ENCODE measurements at places on chromosomes 2 and 18.

- DNase-seq, result no peak
These were observed 111.9 kb upstream of the DTNA start for GRCh38 chr18:34598120-34598635.

- no peak for DNase-seq
These were observed 261.4 kb downstream of the EPHA4 start for GRCh38 chr2:221310730-221311129.

DNA sequence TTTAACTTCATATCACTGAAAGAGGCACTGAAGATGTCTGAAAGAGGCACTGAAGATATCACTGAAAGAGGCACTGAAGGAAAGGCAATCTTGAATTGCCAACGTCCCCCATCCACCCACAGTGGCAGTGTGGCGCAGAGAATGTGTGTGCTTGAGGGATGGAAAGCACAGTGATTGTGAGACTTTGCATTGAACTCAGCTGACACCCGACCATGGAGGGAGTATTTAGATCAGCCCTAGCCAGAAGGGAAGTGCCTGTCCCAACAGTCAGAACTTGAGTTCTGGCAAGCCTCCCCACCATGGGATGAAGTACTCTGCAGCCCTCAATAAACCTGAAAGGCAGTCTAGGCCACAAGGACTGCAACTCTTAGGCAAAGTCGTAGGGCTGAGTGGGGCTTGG is 33.8 kb downstream of the MAP4K3 start:
- no peak for DNase-seq

GRCh38 chr18:9918016-9918680 is 4.3 kb downstream of the VAPA start:
- no peak for DNase-seq

DNA sequence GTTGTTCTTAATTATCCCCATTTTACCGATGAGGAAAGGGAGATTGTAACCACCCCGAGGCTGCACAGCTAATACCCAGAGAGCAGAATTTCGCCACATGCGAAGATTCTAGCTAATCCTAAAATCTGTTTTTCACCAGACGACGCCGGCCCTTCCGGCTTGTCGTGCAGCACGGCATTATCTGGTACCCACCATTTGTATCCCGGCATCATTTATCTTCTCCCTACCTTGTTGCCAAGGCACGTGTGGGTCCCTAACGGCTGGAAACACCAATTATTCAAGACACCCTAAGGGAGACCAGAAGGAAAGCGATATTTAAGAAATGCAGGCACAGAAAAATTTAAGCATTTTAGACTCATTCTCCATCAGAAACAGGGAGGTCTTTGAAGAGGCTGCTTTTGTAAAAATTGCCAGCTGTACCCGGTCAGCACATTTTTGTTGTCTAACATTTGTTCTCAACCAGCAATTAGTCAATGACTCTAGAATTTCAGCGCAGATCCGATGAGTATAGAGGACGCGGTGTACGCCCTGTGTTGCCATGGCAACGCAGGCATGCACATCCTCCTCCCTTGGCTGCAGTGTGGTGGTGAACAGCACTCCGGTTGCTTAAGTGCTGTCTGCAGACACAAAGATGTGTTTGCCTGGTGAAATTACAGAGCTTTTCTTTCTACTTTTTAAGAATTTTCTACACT is 111.6 kb downstream of the AGAP1 start:
- no peak for DNase-seq

GRCh38 chr2:85437488-85438200 is 19.1 kb downstream of the SH2D6 start:
- DNase-seq, result peak; percentile 40

DNA sequence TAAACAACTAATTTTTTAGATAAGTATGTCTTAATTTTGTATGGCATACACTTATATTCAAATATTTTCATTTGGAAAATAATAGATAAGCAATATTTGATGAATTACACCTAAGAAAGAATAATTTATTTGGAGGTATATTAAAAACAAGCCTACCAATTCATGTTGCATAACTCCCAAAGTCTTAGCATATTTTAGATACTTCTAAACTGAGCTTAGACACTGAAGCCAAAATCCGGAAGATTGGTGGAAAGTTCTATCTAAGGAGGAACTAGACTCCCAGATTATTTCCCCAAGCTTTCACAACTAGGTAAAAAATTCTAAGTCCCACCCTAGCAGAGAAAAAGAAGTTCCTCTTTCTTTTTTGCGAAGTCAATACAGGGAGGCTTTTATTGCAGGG is 221.0 kb upstream of the MMADHC start:
- no peak for DNase-seq

- no peak for DNase-seq
These were observed 35.6 kb upstream of the UBE2F start for GRCh38 chr2:237931205-237931721.

- DNase-seq, result no peak
These were observed 20.0 kb upstream of the MTCL1 start for GRCh38 chr18:8685141-8685913.

DNA sequence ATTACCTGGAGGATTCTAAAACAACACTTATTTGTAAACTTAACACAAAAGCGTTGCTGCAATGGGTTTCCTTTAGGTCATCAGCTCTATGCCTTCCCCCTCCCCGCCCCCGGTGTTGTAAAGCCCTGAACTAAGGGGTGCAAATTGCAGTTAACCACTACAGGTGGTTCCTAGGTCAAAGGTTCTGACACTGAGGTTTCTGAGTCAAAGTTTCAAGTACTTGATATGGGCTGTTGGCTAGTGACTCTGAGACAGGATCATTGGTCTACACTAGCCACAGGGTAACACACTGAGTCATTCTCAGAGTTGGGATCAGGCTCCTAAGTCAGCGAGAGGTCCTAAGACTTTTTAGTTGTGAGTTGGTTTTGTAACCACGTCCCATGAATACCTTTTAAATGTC is 15.4 kb downstream of the IL1B start:
- no peak for DNase-seq

DNA sequence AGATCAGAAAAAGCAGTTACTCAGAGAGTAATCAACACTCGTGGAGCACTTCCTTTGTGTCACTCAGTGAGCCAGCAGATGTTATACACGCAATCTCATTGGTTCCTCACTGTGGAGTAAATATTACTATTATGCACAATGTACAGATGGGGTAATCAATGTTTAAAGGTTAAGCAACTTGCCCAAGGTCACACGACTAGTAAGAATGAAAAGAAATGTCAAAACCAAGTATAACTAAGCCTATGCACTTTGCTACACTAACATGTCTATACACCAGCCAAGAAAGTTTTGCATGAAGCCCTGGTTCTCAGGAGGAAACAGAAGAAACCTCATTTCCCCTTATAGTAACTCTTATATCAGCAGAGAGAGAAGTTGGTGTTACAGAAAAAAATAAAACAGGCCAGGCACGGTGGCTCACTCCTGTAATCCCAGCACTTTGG is 5.4 kb downstream of the METTL21A start:
- no peak for DNase-seq

DNA sequence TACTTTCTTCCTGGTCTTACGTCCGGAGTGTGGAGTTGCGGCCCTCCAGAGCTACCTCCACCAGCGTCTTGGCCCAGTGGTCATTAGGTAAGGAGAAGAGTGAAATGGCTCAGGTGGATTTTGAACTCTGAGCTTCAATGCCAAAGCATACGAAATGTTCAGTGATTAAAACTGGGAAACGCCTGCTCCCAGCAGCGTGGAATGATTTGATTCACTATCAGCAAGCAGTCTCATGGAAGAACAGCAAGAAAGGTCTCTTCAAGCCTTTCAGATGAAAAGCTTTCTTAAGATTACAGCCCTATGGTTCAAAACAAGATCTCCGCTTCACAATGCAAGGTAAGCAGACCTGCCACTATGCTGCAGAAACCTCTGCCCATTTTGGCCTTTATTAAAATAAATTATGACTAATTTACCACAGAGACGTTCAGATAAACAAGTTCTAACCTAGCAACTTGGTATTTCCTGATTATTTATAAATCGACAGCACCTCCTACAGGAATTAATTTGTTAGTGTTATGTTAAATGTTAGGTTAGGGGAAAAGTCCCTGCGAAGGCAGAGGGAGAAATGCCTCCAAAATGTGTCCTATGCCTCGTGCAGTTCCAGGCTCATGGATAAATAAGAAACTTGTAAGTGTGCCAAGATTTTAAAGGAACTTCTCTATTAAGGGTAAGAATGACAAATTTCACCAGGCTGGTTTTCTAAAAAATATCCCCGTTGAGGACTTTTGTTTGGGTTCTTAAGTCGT is 10.1 kb downstream of the SP9 start:
- DNase-seq, result no peak

DNA sequence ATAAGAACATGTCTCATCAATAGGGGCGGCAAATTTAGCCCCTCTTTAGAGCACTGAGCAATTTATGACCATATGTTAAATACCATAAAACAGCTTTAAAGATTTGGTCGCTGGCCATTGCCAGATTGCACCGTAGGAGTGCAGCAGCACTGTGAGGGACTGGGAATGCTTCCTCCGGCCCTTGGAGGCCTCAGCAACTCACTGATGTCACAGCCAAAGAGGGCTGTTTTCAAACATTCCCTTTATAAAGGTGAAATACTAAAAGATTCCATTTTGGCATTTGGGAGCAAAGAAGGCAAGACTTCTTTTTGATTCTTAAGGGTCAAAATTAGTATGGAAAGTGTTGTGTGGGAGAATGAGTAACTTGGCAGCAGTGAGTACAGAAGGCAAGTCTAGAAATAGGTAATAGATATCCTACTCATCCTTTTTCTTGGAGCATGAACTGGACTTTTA is 63.7 kb downstream of the BABAM2 start:
- DNase-seq, result no peak

GRCh38 chr2:101820519-101820918 is 123.0 kb downstream of the MAP4K4 start:
- no peak for DNase-seq

- no peak for DNase-seq
These were observed 7.0 kb upstream of the PER2 start for GRCh38 chr2:238295144-238296112.

GRCh38 chr2:17375262-17375661 is 143.0 kb downstream of the RAD51AP2 start:
- DNase-seq, result no peak

DNA sequence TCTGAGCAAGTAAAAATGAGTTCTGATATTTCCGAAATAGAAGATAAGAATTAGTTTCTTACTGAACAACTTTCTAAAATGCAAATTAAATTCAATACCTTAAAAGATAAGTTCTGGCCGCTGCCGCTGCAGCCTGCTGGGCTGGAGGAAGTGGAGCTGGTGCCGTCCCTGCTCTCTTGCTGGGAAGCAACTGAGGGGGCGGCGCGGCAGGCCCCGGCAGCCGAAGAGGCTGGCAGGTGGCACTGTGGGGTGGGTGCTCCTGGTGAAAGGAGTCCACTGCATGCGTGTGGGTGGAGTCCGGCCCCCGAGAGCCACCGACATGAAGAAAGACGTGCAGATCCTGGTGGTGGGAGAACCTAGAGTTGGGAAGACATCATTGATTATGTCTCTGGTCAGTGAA is 89.5 kb upstream of the ZNF519 start:
- no peak for DNase-seq

DNA sequence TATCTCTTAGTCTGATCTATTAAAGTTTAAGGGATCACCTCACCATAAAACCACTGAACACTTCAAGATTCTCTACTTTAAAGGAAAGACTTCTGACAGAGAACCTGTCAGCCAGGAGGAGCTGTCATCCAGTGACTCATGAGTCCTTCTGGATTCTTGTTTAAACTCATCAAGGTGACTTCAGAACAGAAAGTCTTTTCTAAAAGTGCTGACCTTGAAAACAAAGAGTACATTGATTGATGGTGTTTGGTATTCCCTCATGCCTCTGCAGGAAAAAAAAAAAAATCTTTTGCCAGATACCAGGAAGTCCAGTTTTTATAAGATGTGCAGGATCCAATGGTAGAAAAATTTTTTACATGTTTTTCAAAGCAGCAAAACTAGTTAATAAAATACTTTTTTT is 12.3 kb downstream of the DSG2 start:
- no peak for DNase-seq

GRCh38 chr2:134244086-134244485 is 9.8 kb upstream of the MGAT5 start:
- no peak for DNase-seq

GRCh38 chr2:210046851-210047500 is 44.5 kb downstream of the RPE start:
- DNase-seq, result no peak

GRCh38 chr2:136497709-136498108 is 267.6 kb upstream of the THSD7B start:
- DNase-seq, result no peak

DNA sequence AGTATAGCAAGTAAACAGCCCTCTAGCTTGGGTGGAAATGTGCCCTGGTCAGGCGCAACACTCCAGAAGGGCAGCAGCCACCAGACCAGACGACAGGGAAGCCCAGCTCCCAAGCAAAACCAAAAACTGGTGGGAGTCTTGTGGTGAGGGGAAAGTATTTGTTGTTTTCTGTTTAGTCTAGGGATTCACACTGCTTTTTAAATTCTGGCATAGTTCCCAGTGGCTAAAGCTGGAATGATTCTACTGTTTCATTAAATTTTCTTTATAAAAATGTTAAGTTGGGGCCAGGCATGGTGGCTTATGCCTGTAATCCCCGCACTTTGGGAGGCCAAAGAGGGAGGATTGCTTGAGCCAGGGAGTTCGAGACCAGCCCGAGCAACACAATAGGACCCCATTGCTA is 38.5 kb downstream of the MERTK start:
- DNase-seq, result no peak

GRCh38 chr2:240905176-240905781 is 857 bp upstream of the CROCC2 start:
- DNase-seq, result no peak

DNA sequence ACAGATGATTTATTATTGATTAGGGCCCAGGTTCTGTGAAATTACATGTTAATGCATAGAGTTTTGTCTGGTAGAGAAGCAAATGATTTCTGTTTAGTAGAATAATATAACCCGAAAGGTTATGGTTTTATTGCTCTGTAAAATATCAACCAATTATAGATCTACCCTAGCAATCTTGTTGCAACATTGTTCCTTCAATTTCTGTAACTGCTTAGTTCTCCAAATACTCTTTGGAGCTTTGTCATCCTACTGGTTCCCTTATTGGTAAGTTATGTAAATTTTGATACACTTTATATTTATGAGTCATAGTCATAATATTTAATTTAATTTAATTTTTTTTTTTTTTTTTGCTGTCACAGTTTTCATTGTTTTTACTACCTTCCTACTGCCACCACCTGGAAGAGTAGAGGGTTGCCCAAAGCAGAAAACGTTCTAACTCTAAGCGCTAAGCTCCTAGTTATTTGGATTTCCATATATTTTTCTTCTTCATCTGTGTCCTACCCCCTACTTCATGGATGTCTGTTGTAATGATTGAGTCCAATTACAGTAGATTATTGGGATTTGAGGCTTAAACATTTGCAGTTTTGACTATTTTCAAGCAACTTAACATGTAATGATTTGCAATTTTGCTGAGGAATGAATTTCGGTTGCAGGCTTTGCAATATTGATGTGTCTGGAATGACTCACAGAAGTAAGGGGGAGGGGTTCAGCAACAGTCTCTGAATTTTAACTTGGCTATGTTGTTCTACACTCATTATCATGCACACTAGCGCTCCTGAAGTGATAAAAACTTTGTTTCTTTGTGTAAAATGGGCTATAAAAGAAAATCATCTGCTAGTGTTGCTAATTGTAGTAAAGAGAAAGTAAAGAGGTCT is 51.1 kb downstream of the NABP1 start:
- no peak for DNase-seq

- DNase-seq, result no peak
These were observed 70.6 kb downstream of the ALK start for GRCh38 chr2:29850794-29851193.

Measured in activated CD8-positive, alpha-beta memory T cell treated with anti-CD3 and anti-CD28 coated beads for 4 hours (primary cell).